Stimulated activated CD4-positive, alpha-beta T cell treated with anti-CD3 and anti-CD28 coated beads, TNF-alpha, amount 100 ng/mL, for 1 hour (primary cell): ENCODE measurements at places on chromosomes 6 and 20.

GRCh38 chr20:4073852-4074741 is 58.7 kb upstream of the RNF24 start:
- no peak for DNase-seq

GRCh38 chr6:116417661-116418060 is 43.5 kb upstream of the CALHM6 start:
- no peak for DNase-seq

DNA sequence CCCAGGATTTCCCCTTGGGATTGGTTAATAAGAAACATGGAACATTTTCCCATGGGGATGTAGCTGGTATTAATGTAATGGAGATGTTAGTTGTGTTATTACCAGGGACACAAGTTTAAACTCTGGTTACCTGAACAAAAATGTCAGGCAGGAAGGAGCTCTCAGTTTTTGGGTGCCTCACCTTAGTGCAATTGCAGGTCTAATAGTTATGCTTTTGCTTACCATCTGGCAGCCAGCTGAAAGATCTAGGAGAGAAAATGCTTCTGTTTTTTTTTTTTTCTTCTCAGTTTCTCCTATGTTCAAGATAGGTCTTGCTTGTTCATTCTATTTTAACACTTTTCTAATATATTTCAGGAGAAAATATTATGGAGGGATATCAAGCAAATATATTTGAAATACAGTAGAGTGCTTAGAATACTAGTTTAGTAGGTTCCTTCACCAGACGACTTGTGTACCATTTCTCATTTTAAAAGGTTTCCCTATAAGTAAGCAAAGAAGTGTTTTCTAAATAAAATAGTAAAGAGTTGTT is 4.2 kb upstream of the UBE2J1 start:
- no peak for DNase-seq

DNA sequence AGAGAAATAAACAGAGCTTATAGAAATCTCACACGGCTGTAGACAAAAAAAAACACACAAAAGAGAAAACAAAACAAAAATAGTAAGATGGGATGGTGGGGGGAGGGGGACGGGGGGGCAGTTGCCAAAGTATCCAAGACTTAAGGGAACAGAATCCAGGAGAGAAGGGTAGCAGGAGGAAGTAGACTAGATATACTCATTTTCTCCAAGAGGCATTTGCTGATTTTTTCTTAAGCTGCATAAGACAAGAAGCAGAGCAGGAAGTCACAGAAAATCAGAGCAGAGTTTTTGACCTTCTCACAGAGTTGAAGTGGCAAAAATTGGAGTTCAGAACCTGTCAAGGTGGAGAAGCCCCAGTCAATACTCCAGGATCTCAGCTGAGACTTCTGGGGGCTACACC is 237.7 kb downstream of the HIVEP2 start:
- DNase-seq, result no peak

DNA sequence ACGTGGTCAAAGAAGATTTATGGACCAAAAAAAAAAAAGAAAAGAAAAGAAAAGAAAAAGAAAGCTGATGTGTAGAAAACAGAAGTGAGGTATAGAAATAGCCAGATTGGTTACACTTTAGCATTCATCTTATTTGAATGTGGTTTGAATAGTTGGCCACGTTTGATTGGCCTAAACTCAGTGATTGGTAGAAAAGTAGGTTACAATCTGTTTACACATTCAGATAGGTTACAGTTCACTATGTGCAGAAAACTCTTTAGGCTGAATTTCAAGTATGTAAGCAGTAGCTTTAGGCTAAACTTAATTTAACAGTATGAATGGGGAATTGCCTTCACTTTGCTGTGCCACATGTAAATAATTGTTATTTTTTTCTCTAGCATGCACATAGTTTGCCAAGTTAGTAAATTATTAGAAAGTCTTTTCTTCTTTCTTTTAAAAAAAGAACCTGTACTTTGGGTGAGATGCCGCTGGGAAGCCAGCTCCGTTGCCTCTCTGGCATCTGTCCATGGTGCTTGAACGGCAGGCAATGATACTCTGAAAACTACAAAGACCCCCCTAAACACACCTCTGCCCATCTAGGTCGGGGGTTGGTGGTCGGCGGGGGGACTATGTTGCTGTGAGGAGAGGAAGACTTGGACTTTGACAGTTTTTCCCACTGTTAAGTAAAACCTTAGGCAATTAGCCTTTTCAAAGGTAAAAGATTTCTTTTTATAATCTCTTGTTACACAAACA is 173.0 kb downstream of the AIG1 start:
- no peak for DNase-seq

DNA sequence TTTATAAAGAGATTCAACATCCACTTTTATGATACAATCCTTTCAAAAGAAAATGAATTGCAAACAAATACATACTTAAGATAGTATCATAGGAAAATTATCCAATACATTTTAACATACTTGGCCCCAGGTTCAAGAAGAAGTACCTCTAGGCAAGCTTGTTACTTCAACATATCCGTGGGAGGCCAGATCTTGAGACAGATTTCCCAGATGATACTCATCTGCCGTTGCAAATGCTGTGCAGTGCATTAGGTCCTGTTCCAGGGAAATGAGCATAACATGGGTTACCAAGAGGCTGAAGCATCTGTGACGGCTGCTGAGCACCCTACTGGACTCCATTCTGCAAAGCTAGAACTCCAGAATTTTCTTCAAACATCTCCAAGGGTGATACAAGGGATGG is 15.6 kb downstream of the RMND1 start:
- DNase-seq, result no peak

DNA sequence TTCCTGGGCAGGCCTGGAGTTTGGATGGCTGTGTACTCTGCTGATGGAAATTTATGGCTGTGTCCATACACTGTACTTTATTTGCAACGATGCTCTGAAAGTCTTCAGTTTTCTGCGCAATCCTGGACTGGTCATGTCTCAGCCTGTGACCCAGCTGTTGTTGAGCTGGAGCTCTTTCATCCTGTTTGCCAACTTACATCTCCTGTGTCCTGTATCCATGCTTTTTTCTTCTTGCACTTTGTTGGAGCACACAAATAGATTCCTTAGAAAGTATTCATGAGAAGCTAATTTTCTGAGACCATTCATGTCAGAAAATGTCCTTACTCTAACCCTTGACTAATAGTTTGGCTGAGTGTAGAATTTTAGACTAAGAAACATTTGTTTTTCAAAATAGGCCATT is 251.2 kb downstream of the BCKDHB start:
- DNase-seq, result no peak

GRCh38 chr6:119686240-119686639 is 336.7 kb upstream of the MAN1A1 start:
- DNase-seq, result no peak

DNA sequence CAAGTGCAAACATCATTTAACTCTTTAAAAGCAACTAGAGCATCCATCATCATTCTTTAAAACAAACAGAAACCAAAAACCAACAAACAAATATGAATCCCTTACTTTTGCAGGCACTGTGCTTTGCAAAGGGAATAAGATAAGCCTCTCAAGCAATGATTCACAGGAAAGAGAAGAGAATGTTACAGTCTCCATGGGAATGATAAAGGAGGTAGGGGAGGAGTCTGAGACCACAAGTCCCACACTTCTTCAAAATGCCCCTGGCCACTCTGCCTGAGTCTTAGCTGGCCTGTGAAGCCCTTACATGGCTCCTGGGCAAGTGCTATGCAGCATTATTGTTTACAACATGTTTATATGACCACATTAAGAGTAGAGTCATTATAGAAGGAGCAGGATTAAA is 257.7 kb upstream of the MARCKS start:
- DNase-seq, result no peak

DNA sequence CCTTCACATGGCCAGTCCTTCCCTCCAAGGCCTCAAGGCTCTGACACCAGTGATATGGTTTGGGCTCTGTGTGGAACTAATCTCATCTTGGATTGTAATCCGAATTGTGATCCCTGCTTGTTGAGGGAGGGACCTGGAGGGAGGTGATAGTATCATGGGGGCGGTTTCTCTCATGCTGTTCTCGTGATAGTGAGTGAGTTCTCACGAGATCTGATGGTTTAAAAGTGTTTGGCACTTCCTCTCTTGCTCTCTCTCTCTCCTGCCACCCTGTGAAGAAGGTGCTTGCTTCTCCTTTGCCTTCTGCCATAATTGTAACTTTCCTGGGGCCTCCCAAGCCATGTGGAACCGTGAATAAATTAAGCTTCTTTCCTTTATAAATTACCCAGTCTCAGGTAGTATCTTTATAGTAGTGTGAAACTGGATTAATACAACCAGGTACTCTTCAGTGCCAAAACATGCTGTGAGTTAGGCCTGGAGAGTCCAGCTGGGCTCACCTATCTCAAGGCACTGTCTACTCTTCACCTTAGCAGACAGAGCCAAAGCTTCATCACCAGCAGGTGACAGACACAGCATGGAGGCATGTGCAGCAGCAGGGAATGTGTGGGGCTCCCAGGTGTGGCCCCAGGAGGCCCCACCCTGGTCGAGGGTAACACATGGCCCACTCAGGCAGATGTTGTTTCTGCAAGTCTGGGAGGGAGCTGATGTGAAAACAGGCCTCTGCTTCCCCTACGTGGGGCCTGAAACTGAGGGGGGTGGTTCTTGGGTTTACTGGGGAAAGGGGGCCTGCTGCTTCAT is 97.5 kb upstream of the CDYL start:
- no peak for DNase-seq

DNA sequence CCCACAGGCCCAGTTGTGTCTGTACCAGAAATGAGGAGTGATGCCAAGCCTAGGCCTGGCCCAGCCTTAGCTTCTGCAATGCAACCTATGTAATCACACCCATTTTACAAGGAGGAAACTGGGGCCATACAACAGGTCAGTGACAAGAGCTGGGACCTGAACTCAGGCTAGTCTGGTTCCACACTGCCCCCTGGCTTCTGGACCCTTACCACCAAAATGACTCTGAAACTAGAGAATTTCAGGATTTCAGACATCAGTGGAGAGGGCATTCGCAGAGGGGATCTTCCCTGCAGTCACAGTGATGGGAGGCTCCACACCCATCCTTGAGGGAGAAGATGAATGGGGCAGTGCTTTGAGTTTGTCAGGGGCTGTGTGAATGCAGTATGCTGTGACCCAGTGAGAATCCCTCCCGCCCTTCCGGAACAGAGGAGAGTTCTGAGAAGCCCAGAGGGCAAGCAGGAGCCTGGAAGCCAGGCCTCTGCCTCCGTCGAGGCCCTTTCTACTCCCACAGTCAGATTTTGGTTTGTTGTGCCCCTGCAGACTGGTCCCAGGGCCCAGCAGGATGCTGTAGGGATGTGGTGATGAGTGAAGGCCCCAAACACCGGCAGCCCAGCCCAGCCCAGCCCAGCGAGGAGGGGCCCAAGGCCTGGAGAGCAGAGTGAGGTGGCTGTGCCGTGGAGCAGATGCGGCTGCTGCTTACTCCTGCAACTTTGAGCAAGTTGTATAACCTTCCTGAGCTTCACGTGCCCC is 48.1 kb upstream of the MYL9 start:
- DNase-seq, result no peak

DNA sequence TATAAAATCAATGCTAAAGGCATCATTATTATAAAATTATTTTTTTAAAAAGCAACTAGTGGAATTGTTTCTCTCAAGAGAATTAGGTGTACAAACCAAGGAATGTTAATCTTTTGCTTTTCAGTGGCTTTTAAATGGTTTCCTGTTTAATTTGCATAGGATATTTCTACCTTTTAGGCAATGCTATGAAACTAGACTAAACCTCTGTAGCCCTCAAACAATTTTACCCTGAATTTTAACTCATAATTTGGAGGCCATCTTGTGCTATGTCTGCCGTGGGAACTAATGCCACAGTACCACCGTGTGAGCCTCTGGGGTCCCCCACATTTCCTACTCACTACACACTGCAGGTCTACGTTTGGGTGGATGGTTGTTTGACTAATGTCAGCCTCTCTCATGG is 20.6 kb downstream of the PHACTR2 start:
- no peak for DNase-seq

DNA sequence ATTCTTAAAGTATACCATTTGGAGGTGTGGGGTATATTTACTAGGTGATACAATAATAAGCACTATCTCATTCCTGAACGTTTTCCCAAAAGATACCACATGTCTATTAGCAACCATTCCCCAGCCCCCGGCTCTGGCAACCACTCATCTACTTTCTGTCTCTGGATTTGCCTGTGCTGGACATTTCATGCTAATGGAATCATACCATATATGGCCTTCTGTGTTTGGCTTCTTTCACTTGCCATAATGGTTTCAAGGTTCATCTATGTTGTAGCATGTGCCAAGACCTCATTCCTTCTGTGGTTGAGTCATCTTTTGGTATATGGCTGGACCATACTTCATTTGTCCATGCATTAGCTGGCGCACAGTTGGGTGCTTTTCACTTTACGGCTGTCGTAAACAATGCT is 39.7 kb downstream of the BCAS4 start:
- DNase-seq, result no peak

- no peak for DNase-seq
Observed at GRCh38 chr6:170253910-170254269, 37.0 kb downstream of the DLL1 start.

DNA sequence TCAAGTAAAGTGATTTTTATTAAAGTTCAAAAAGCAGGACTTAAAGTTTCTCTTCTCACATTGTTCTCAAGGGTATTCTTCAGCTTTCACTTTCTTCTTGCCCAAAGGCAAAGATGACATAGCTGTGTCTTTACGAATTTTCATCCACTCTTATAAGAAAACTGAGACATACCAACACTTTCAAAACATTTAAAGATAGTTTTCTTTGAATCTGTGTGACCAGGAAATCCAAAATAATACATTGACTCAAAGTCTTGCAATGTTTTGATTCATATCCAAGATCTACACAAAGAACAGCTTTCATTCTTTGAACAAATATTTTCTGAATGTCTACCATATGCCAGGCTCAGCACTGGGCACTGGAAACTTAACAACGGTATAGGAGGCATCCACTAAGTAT is 117.9 kb downstream of the SIM1 start:
- no peak for DNase-seq

GRCh38 chr6:122622479-122622878 is 12.3 kb downstream of the PKIB start:
- no peak for DNase-seq

GRCh38 chr6:157194110-157194509 is 129.2 kb downstream of the TMEM242 start:
- DNase-seq, result no peak

DNA sequence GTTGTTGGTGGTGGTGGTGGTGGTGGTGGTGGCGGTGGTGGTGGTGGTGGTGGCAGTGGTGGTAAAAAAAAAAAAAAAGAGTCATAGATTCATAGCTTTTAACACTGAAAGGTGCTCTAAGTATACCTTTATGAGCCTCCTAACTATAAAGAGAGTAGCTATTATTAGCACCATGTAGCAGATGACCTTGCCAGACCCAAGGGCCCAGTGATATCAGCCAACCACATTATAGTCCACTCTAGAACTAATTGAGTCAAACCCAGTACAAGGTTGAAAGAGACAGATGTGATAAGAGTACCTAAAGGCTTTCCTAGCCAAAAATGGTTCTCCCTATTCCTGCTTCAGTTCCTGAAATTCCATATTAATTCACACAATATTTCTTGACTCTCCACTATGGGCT is 245.3 kb downstream of the HACE1 start:
- DNase-seq, result no peak

GRCh38 chr20:10192171-10192570 is 26.5 kb upstream of the SNAP25 start:
- DNase-seq, result no peak

- DNase-seq, result no peak
Observed at GRCh38 chr6:141552463-141552862, 580.3 kb upstream of the GJE1 start.

GRCh38 chr6:112370946-112371345 is 23.8 kb downstream of the RFPL4B start:
- no peak for DNase-seq

- no peak for DNase-seq
Observed at GRCh38 chr6:26331218-26332073, 33.6 kb upstream of the BTN3A2 start.
